ENCODE measurements at places on chromosomes 11 and 22. TPM values are rescaled to one million over a fixed set of nuclear protein-coding genes. Genes with fewer than 3 reads are reported as not detected.

Gene CCDC87
- total RNA-seq, result 0.25 TPM

Gene OR5T3
- not detected for total RNA-seq

Gene OR52I2
- under 0.01 TPM for total RNA-seq

Gene HBE1
- not detected for total RNA-seq

Gene TCN2
- 3.4 TPM for total RNA-seq
